ENCODE measurements at places on chromosomes 7 and 10.
A peak's percentile ranks its signal among the peaks of the same experiment; 100 is the strongest.

GRCh38 chr7:139431010-139431409, 52.5 kb downstream of the KLRG2 start:
- DNase-seq = no peak

GRCh38 chr10:22475651-22476600, 130.6 kb downstream of the SPAG6 start:
- DNase-seq = no peak

DNA sequence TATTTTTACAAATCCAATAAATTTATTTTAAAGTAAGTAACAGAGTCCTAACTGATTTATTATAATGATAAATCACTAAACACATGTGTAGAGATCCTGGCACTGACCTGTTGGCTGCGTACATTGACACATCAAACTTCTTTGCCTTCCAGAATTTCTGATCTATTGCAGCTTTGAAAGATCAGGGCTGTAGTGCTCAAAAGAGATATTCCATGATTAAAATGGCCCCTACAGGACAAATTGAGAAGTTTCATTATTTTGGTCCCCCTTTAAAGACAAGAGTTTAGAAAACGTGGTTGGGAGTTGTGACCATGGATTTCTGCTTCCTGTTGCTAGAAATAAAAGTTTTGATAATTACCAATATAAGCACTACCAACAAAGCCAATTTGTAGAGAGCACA, 87.7 kb upstream of the PDK4 start:
- peak; percentile 15 for DNase-seq

DNA sequence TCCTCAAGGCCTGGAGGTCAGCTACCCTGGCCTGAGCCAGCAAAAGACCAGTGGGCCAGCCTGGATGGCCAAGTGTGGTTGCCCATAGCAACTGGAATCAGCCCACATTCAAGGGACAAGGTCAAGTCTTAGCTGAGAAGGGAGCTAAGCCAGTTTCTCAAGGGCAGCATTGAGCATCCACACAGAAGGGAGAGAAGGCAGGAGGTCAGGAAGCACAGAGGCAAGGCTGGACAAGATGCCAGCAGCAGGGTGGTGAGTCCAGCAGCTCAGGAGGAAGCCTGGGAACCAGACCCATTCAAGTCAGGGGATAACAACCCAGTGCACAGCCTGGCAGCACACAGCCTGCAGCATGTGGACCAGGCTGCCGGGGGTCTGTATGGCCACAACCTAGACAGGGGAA, 54.0 kb upstream of the ZMIZ1 start:
- DNase-seq = no peak

- peak; percentile 78 for DNase-seq
Measured at GRCh38 chr7:88200789-88201188, 19.0 kb downstream of the SRI start.

- DNase-seq = no peak
Measured at GRCh38 chr10:10053051-10053450, 964.6 kb upstream of the CELF2 start.

GRCh38 chr7:50673096-50673495, 107.9 kb upstream of the DDC start:
- no peak for DNase-seq

DNA sequence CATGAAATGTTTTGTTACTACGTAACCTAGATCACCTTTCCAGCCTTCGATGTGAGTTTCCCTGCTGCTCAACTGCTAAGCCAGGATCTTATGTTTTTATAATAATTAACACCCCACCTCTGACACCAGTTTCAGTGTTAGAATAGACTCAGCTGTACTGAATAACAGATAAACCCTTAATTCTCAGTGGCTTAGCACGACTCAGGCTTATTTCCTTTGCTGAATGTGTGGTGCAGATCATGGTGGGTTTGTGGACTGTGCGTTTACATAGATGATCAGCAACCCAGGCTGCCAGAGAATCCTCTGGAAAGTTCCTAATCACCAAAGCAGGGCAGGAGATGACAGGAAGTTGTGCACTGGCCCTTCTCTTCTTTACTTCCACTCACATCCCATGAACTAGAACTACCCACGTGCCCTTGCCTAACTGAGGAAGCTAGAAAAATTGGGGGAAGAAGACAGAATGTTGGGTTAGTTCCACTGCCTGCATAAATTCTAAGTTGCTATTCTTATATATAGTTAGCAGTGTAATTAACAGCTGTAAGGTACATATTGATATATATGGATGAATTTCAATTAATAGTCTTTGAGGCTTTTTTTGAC, 111.8 kb downstream of the MAPK8 start:
- DNase-seq = no peak

- DNase-seq = no peak
Measured at GRCh38 chr10:101710059-101710695, 15.2 kb upstream of the FBXW4 start.

- DNase-seq = no peak
Measured at GRCh38 chr10:44949915-44950314, 9.7 kb upstream of the RASSF4 start.

DNA sequence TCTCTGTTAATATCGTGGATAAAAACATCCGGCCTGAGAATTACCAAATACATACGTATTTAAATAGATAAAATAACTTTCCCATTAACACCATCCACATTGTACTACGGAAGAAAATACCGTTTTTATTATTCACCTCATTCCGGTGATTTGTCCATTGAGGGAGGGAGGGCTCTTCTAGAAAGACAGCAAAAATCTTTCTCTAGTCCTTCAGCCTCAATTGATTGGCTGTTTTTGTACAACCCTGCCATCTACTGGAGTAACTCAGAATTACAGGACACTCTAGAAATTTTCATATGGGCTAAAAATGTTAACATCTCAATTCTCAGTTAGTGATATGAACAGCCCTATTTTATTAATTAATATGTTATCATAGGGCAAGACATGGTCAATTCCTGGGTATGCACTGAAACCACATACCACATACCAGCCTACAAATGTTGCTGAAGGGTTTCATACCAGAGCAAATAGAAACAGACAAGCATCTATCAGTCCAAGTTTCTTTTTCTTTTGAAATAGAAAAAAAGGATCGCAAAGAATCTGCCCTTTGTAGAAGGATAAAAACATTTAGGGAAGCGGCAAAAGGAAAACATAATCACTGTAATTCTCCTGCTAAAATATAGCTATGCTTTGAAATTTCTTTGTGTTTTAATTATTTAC, 55.8 kb upstream of the CDCA7L start:
- peak; percentile 56 for DNase-seq

DNA sequence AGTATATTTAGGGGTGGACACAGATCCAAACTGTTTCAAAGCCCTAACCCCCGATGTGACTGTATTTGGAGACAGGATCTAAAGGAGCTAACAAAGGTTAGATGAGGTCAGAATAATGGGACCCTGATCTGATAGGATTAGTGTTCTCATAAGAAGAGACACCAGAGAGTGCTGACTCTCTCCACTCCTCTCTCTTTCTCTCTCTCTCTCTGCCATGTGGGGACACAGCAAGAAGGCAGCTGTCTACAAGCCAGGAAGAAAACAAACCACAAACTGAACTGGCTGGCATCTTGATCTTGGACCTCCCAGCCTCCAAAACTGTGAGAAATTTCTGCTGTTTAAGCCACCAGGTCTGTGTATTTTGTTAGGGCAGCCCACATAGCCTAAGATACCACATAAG, 84.7 kb upstream of the KDM7A start:
- DNase-seq = no peak

GRCh38 chr7:77745746-77746145, 49.5 kb downstream of the RSBN1L start:
- DNase-seq = no peak

DNA sequence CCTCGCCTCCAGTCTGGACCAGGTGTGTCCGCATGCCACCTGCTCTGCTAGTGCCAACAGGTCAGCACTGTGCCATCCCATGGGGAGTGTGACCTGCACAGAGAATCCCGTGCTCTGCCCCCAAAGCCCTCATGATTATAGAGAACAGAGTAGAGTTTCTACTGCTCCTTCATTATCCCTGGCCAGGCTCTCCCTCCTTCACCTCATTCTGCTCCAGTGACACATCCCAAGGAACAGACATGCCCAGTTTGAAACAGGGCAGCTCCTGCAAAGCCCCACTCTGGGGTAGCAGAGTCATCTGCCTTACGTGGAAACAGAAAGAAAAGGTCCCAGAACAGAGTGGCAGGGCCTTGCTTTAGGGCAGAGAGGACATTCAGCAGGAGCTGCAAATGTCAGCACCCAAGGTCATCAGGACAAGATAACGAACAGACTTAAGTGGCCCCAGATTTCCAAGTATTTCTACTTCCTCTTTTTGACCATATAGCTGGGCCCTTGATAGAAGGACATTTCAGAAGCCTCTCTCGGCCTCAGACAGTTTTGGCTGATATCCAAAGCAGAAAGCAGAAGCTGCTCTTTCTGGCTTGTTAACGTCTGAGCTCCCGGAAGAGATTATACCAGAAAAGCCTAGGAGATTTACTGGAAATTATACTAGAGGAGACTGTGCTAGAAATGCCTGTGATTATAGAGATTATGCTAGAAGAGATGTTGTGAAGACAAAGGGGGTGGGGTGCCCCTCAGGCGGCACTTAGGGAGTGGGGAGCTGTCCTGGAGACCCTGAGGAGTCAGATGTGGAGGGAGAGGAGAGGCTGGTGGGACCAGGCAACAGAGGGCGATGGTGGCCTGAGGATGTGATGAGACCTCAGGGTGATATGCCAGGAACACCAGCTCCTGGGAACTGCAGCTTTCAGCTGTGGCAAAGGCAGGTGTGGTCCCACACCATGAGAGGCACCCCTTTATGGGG, 12.6 kb downstream of the TMEM176B start:
- peak; percentile 11 for DNase-seq

- no peak for DNase-seq
Measured at GRCh38 chr10:103447187-103447586, 5.0 kb downstream of the CALHM2 start.

- DNase-seq = no peak
Measured at GRCh38 chr7:1987084-1987535, 245.6 kb downstream of the MAD1L1 start.

DNA sequence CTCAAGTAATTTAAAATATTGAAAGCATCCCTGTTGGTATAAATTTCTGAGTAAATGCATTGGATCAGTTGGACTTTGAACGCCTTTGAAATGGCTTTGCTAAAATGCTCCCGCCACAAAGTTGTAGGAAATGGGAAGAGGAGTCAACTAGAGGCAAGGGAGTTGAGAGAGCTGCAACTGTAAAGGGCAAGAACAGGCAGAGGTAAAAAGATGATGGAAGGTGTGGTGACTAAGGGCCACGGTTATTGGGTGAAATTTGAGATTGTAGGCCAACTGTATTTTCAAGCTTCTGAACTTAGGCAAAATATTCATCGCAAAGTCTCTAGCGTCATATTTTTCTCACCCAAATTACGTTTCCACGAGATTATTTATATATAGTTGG, 595 bp upstream of the SUMF2 start:
- DNase-seq = no peak

GRCh38 chr10:26486990-26487850, 49.1 kb downstream of the APBB1IP start:
- DNase-seq = no peak

DNA sequence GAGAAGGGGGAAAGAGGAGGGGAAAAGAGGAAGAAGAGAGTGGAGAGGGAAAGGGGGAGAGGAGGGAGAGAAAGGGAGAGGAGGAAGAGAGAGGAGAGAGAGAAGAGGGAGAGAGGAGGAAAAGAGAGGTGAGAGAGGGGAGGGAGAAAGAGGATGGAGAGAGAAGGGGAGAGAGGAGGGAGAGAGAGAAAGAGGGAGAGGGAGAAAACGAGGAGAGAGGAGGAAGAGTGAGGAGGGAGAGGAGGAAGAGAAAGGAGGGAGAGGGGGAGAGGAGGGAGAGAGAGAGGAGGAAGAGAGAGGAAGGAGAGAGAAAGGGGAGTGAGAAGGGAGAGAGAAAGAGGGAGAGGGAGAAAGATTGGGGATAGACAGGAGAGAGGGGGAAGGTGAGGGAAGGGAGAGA, 197.6 kb upstream of the FOXK1 start:
- no peak for DNase-seq

- DNase-seq = no peak
Measured at GRCh38 chr7:24948739-24949138, 31.2 kb downstream of the OSBPL3 start.

- no peak for DNase-seq
Measured at GRCh38 chr7:98300595-98301372, 19.3 kb downstream of the BRI3 start.

DNA sequence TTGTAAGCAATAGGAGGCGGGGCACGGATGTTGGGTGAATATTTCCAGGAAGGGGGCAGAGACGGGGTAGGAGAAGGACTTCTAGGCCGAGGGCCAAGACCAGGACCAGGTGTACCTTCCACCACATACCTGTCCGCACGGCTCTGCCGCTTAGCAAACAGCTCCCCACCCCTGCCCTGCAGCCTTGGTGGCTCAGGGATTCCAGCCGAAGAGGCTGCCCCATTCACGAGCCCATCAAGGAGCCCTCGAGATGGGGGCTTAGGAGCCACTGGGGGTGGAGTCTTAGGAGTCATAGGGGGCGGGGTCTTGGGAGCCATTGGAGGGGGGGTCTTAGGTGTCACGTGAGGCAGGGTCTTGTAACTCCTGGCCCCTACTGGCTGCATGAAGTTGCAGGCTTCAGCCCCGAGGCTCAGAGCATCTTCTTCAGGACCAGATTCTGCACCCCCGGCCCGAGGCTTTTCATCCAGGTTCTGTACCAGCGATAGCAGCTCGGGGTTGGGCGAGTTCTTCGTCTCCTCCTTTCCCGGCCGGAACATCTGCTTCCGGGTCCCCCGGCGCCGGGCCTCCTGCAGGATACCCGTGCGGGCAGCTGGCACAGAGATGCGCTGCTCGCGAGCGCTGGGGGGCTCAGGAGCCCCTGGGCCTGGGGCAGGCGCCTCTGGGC, 6.1 kb upstream of the MYOZ1 start:
- DNase-seq = peak; percentile 36

DNA sequence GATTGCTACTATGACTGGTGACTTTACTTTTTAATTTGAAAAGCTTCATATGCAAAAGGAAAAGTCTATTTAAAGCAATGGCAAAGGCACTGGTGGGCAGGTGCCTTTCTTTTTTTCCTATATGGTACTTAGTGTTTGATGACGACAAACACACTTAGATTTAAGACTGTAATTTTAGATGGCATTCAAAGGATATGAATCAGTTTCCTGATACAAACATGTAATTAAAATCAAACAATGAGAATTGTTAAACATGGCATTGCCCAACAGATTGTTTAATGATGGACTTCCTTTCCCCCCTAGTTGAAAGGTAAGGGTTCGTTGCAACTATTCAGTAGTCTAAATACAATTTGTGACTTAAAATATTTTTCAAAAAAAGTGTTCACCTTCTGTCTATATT, 106.5 kb upstream of the SEMA3C start:
- no peak for DNase-seq

- no peak for DNase-seq
Measured at GRCh38 chr7:116530107-116530820, 5.4 kb downstream of the CAV1 start.
